ENCODE measurements at places on chromosomes 2 and 18. TPM values are rescaled to one million over a fixed set of nuclear protein-coding genes. Genes with fewer than 3 reads are reported as not detected.

Gene TMEM37
- 8.8 TPM for total RNA-seq

Gene FAM237A
- total RNA-seq = not detected

Gene SPDYA
- 0.42 TPM for total RNA-seq

Gene CYP27C1
- 3.0 TPM for total RNA-seq

Gene MOCOS
- 7.2 TPM for total RNA-seq

- H3K4me1 ChIP-seq = peaks cover 19% of the 10 kb centered on the region
- H3K36me3 ChIP-seq = 0 out of 2 replicates have a peak, but pooled peaks cover 3% of the 10 kb centered on the region
- H3K27me3 ChIP-seq = peaks cover 79% of the 10 kb centered on the region
Observed at GRCh38 chr18:2653467-2653866, 2.1 kb upstream of the SMCHD1 start.

DNA sequence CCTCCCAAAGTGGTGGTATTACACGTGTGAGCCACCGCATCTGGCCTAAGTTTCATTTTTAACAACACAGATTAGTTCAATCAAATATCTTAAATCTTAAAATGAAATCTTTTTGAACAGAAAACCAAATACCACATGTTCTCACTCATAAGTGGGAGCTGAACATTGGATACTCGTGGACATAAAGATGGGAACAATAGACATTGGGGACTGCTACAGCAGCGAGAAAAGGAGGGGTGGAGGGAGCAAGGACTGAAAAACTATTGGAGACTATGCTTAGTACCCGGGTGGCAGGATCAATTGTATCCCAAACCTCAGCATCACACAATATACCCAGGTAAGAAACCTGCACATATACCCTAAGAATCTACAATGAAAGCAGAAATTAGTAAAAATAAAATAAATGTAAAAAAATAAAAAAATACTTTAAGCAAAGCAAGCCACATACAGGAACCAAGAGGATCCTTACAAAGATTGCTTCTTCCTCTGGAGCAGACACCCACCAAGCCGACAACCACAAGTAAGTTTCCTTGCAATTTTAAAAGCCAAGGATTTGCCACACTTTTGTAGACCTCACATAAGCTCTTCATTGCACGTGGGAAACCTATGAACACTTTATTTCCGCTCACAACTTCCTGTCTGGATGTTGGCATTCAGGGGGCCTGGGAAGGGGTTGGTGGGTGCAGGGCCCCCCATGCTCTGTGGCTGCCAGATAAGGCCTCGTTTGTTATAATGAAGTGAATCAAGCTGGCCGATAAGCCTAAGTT, 147.9 kb downstream of the MYCN start:
- H3K27me3 ChIP-seq = no peaks in the 10 kb centered on the region
- no peaks in the 10 kb centered on the region for H3K36me3 ChIP-seq
- H3K4me3 ChIP-seq = no peak overlapping the region
- DNase-seq = no peak

GRCh38 chr2:172808156-172808555, 72.5 kb downstream of the RAPGEF4 start:
- H3K36me3 ChIP-seq = no peaks in the 10 kb centered on the region
- no peaks in the 10 kb centered on the region for H3K27me3 ChIP-seq
- no peak overlapping the region for H3K4me3 ChIP-seq
- DNase-seq = no peak

DNA sequence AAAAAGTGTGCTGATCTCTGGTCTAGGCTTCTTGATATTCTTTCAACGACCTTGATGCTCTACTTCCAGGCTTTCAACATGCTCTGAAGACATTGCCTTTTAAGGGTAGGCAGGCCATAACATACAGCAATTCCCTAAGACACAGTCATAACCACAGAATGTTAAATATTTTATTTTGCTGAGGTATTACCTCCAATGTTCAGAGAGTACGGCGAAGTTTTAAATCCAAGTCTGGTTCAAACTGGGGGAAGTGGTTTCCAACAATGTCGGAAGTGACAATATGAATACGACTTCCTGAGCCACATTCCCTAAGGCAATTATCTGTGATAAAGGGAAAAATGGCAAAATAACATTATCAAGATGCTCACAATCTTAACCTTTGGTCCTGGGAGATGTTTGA, 1077.9 kb upstream of the PIK3C3 start:
- H3K27ac ChIP-seq = no peak overlapping the region
- H3K4me1 ChIP-seq = peaks cover 32% of the 10 kb centered on the region
- no peak for DNase-seq
- H3K27me3 ChIP-seq = no peaks in the 10 kb centered on the region

DNA sequence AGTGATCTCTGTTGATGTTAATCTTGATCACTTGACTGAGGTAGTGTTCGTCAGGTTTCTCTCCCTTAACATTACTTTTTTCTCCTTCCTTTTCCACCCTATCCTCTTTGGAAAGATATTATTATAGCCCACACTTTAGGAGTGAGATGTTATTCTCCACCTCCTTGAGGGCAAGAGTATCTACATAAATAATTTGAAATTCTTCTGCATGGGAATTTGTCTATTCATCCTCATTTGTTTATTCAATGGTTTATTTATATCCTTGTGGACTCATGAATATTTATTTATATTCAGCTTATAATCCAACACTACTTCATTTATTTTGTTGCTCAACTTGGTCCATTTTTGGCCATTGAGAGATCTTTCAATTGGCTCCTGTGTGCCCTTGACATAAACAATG, 750.4 kb downstream of the EPHA4 start:
- H3K4me3 ChIP-seq = no peak overlapping the region
- H3K36me3 ChIP-seq = no peaks in the 10 kb centered on the region
- H3K27ac ChIP-seq = no peak overlapping the region
- no peaks in the 10 kb centered on the region for H3K27me3 ChIP-seq

- no peak for DNase-seq
- H3K4me1 ChIP-seq = no peaks in the 10 kb centered on the region
- H3K4me3 ChIP-seq = no peak overlapping the region
- H3K27ac ChIP-seq = no peak overlapping the region
Observed at GRCh38 chr2:10144771-10145518, 22.4 kb downstream of the RRM2 start.

GRCh38 chr2:45460825-45461224, 150.2 kb downstream of the SRBD1 start:
- no peaks in the 10 kb centered on the region for H3K27me3 ChIP-seq
- H3K4me3 ChIP-seq = no peak overlapping the region
- peaks cover 27% of the 10 kb centered on the region for H3K4me1 ChIP-seq
- DNase-seq = no peak
